EL (cell line): ENCODE measurements at places on chromosomes 16 and 17.

DNA sequence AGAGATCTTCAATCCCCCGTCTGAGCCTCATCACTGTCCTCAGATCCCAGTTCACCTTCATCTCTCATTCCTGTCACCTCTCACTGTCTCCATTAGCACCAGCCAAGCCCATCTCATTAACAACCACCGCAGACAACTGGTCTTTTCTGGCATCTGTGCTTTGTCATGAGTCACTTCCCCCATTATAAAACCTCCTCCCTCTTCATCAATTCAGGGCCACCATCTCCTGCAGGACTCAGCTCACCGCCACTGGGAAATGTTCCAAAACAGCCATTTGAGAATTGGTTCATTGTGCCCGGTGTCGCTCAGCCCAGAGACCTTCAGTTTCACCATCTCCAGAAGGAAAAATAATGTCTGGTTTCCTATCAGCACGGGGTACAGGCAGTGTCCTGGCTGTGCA, 56.9 kb upstream of the TEKT3 start:
- peak; percentile 78 for DNase-seq

- no peak for DNase-seq
Measured at GRCh38 chr17:72719578-72720493, 372.7 kb downstream of the SLC39A11 start.

- DNase-seq: no peak
Measured at GRCh38 chr17:10125531-10126275, 72.7 kb downstream of the GAS7 start.

- DNase-seq: no peak
Measured at GRCh38 chr17:46122486-46122871, 70.8 kb downstream of the KANSL1 start.

- no peak for DNase-seq
Measured at GRCh38 chr17:67055041-67055443, 10.7 kb downstream of the CACNG1 start.

GRCh38 chr16:66222756-66223155, 143.7 kb upstream of the CDH5 start:
- no peak for DNase-seq

GRCh38 chr17:39769974-39770587, 32.3 kb downstream of the GRB7 start:
- peak; percentile 56 for DNase-seq

- peak; percentile 11 for DNase-seq
Measured at GRCh38 chr17:18040261-18040858, 1.2 kb downstream of the GID4 start.

- DNase-seq: peak; percentile 44
Measured at GRCh38 chr17:55348749-55349354, 72.8 kb downstream of the MMD start.

GRCh38 chr17:39667945-39668924, at the start of gene PNMT:
Gene PNMT, plus strand, starts transcription at chr17:39668453. Its CDS starts 23 bp downstream, at chr17:39668476.
- DNase-seq: peak; percentile 55

GRCh38 chr16:67164599-67165061, at the start of gene HSF4:
Gene HSF4, plus strand, starts transcription at chr16:67164745. Its CDS starts 67 bp downstream, at chr16:67164812.
- DNase-seq: peak; percentile 36
